ENCODE measurements at places on chromosomes 7 and 10.

DNA sequence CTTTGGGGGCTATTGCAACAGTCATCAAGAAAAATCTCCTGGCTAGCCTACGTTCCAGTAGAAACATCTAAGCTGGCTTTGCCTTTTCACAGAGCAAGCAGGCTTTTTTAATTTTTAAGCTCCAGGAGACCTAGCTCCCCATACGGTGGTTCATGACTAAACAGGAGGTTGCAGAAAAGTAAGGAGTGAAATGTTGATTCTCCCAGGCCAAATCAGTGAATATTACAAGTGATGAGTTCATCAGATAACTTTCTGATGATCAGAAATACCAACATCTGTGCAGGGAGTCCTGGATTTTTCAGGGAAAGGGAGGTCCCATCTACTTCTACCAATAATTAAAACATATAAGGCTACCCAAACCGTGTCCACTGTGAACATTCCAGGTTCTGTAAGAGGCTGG, 477.3 kb upstream of the CELF2 start:
- DNase-seq: no peak

GRCh38 chr10:28897617-28898464, 220.5 kb downstream of the BAMBI start:
- no peak for DNase-seq

- DNase-seq: no peak
Observed at GRCh38 chr7:18755793-18756192, 260.2 kb downstream of the HDAC9 start.

- no peak for DNase-seq
Observed at GRCh38 chr7:64951250-64951848, 39.5 kb downstream of the ZNF117 start.

DNA sequence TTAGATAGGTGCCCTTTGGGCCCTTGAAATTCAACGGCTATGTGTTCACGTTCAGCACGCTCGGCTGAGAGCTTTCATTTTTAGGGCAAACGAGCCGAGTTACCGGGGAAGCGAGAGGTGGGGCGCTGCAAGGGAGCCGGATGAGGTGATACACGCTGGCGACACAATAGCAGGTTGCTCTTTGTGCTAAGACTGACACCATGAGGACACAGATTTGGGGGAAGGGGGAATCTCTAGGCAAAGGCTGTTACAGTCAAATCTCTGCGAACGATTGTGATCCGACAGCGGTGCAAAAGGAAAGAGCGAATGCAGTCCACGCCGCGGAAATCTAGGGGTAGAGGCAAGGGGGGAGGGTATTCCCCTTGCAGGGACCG, 667 bp downstream of the KLLN start:
- no peak for DNase-seq

DNA sequence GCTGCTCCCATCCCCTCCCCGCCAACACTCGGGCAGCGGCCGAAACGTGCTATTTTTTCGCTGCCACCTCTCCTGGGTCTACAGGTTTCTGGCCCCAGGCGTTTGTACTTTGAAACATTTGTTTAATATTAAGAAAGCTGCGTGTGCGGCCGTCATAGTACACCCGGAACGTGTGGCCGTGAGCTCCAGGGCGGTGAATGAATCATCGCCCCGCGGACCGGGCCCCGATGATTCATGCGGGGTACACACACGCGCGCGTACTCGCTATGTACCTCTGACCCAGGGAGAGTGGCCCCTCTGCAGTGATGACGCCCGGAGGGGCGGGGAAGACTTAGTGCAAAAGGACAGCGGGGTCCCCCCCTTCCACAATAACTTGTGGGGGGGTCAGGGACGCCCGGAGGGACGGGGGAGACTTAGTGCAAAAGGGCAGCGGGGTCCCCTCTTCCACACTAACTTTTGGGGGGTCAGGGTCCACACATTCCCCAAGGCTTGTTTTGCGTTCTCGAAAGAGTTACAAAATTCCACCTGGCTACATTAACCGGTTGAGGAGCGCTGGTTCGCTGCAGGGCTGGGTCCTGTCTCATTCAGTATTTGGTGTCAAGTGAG, 56.5 kb upstream of the PCGF5 start:
- peak; percentile 35 for DNase-seq

Data from stimulated activated CD8-positive, alpha-beta memory T cell treated with anti-CD3 and anti-CD28 coated beads, Interleukin-4, amount 100 ng/mL, for 4 hours (primary cell).